ENCODE measurements at places on chromosomes 3 and 15.

GRCh38 chr15:47924381-47924780 lies 196.4 kb upstream of the SLC24A5 start:
- DNase-seq = no peak

DNA sequence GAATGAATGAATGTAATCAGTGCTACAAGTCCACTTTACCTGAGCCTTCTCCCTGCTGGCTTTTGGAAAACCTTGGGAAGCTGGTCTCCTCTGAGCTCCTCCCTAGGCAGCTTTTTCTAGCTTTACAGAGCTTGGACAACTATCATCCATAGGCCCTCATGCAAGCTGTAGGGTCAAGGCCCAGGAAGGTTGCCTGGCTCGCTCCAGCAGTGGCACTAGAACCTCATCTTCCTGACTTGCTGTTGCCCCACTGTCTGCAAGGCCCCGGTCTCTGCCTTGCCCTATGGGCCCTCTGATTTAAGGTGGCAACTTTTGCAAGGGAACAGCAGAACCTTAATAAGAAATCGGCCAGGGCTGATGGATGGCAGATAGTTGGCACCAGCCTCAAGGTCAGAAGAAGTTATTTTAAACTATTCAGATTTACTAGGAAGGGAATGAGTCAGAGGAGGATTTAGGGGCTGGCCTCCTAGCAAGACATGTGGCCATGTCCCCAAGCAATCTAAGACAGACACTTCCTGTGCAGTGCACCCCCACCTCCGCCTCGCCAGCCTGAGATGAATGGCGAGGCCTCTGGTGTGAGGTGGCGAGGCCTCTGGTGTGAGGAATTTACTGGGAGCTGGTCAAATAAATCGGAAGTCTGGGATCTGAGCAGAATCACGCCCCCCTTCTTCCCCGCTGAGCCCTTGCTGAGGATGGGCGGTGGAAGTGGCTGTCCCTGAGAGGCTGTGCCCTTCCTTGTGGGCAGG lies 180.8 kb downstream of the MEGF11 start:
- no peak for DNase-seq

GRCh38 chr3:81198216-81198615 lies 563.2 kb downstream of the GBE1 start:
- DNase-seq = no peak

GRCh38 chr3:48157950-48158376 lies 30.3 kb downstream of the CDC25A start:
- DNase-seq = peak; percentile 29

GRCh38 chr15:42056934-42057798 lies 36.3 kb upstream of the PLA2G4E start:
- DNase-seq = no peak

- DNase-seq = no peak
Observed at GRCh38 chr3:155230382-155230781, 63.1 kb downstream of the STRIT1 start.

- DNase-seq = no peak
Observed at GRCh38 chr3:195044411-195044810, 226.5 kb downstream of the XXYLT1 start.

DNA sequence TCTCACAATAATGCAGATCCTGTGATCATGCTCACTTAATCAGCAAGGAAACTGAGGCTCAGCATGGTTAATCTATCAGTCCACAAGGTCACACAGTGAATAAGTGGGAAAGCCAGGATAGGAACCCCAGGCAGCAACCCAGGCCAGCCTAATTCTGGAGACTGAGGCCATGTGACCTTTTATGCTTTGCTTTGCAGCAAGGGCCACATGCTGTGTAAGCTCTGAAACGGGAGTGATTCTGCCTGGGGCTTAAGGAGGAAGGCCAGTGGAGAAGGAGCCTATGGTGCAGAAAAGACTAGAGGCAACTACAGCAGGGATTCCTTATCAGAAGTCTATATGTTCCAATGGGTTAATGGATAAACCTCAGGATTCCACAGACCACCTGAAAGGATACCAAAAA lies 157.6 kb upstream of the PPP2R3A start:
- no peak for DNase-seq

GRCh38 chr3:46634856-46635255 lies 22.5 kb downstream of the FAM240A start:
- no peak for DNase-seq
